ENCODE measurements at places on chromosomes 12 and 14. TPM values are rescaled to one million over a fixed set of nuclear protein-coding genes. Genes with fewer than 3 reads are reported as not detected.

Gene GPRC5D
- 0.32 TPM for polyA plus RNA-seq

Gene LARP4
- polyA plus RNA-seq: 26.3 TPM

Gene SLC22A17
- 23.3 TPM for polyA plus RNA-seq

Gene TTC9
- 10.9 TPM for polyA plus RNA-seq

GRCh38 chr12:102433304-102433703, 47.1 kb downstream of the IGF1 start:
- no peak for DNase-seq

- no peak for DNase-seq
Observed at GRCh38 chr14:75568791-75569190, 9.6 kb upstream of the FLVCR2 start.
